ENCODE measurements at places on chromosomes 11 and 22.

DNA sequence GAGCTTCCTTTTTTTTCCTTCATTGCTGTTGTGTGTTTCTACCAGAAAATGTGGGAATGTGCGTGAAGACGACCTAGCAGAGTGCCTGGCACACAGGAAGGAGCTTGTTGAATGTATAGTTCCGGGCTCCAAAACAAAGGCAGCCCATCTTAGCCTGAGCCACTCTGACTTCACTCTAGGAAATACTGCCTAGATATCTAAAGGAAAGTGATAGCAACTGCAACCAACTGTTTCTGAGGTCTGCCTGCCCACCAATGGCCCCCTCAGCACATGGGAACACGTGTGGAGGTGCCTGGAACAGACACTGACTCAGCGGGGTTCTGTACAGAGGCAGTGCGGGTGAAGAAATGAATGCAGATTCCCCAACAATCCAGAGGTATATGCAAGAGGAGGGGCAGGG lies 14.7 kb upstream of the XBP1 start:
- DNase-seq = no peak

GRCh38 chr22:29449296-29449875 lies 11.0 kb downstream of the RFPL1 start:
- no peak for DNase-seq

- DNase-seq = no peak
Observed at GRCh38 chr11:19921976-19922688, 209.5 kb downstream of the NAV2 start.

DNA sequence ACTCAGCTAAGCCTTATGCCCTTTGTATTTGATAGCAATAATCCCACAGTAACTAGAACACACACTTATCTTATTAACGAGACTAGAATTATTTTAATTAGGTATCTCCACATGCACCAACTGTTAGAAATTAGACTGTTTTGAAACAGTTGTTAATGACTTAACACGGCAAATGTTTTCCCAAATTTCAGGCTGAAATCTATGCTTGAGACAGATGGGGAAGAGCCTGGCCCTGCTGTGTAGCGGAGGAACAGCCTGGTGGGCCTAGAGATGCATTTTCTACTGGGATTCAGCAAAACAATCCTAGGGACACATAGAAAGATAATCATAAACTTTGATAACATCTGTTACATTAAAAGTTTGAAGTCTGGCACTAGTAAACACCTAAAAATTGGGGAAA lies 273.4 kb downstream of the TTC28 start:
- DNase-seq = no peak

- DNase-seq = peak; percentile 72
Observed at GRCh38 chr22:41917903-41918791, 3.3 kb upstream of the SHISA8 start.

- DNase-seq = no peak
Observed at GRCh38 chr11:93132836-93133235, 65.0 kb downstream of the SLC36A4 start.

- DNase-seq = no peak
Observed at GRCh38 chr11:121431820-121432526, 20.1 kb upstream of the SORL1 start.
